ENCODE measurements at places on chromosomes 7 and 10. TPM values are rescaled to one million over a fixed set of nuclear protein-coding genes. Genes with fewer than 3 reads are reported as not detected.

The OR2A7 gene
- 5.7 TPM for total RNA-seq

The GHRHR gene
- not detected for total RNA-seq

The PTPRZ1 gene
- total RNA-seq = 221 TPM

The CYREN gene
- total RNA-seq = 39.7 TPM

The MNX1 gene
- not detected for total RNA-seq

The NCF1 gene
- 1.6 TPM for total RNA-seq

The HOXA2 gene
- not detected for total RNA-seq

The CRTAC1 gene
- total RNA-seq = 19.3 TPM

The NOD1 gene
- total RNA-seq = 10.6 TPM

The TRIM4 gene
- total RNA-seq = 38.9 TPM

The CLCN1 gene
- 0.22 TPM for total RNA-seq

The FAM25A gene
- not detected for total RNA-seq

The AP1S1 gene
- total RNA-seq = 32.5 TPM

The LBX1 gene
- not detected for total RNA-seq

The GPR26 gene
- 1.4 TPM for total RNA-seq

The ADK gene
- 49.6 TPM for total RNA-seq

The CAV2 gene
- 38.8 TPM for total RNA-seq

The MMP21 gene
- 1.2 TPM for total RNA-seq

The SPDYE17 gene
- not detected for total RNA-seq

The PVRIG gene
- 0.33 TPM for total RNA-seq

The TYSND1 gene
- 15.7 TPM for total RNA-seq

The TBXAS1 gene
- 5.9 TPM for total RNA-seq

The SPRN gene
- total RNA-seq = 3.8 TPM

The CYP2C8 gene
- total RNA-seq = 2.6 TPM

The EPO gene
- total RNA-seq = not detected

The CPXM2 gene
- 27.7 TPM for total RNA-seq

The ARMH3 gene
- total RNA-seq = 25.2 TPM

The PPP3CB gene
- total RNA-seq = 107 TPM

The CFAP69 gene
- total RNA-seq = 29.0 TPM

The MRLN gene
- 23.1 TPM for total RNA-seq

The TMEM184A gene
- 3.5 TPM for total RNA-seq

The HECW1 gene
- 11.8 TPM for total RNA-seq

The C10orf105 gene
- 0.11 TPM for total RNA-seq
